ENCODE measurements at places on chromosomes 12 and 14.

DNA sequence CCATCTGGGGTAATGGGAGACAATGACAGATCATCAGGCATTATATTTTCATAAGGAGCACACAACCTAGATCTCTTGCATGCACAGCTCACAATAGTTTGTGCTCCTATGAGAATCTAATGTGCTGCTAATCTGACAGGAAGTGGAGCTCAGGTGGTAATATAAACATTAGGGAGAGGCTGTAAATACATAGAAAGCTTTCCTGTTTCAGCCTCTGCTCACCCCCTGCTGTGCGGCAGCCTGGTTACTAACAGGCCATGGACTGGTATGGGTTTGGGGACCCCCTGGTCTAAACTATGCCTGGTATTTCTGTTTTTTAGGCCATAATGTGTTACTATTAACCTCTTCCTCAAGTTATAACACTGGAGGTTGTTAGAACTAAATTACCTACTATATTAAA is 1373.7 kb downstream of the LRFN5 start:
- no peak for DNase-seq

DNA sequence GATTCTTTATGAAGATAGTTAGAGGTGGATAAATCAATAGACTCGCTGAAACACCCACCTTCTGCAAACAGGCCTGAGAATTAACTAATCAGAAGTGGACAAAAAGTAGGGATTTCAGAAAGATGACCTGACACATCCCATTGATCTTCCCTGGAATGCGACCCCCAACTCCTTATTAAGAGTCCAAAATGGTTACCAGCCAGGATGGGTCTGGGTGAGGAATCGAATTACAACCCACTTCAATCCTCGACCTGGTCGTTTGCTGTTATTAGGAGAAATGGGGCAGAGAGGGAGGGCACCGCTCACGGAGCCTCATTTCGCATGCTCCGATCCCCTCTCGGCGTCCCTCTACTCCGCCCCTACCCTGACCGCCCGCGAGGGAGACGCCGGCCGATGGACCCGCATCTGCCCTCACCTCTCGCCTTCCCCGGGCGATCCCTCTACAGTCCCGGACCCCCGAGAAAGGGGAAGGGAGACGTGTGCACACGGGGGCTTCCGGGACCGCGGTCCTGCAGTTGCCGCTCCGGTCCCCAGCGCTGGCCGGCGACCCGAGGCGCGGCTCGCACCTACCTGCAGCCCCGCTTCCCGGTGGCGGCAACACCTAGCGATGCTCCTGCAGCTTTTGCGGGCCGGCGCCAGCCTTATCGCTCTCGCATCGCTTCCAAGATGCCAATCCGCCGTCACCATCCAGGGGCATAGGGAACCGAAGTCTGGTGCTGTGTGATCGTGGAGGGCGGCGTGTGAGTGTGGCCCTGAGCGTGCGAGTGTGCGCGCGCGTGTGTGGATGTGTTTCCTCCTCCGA is 69.3 kb upstream of the USP15 start:
- no peak for DNase-seq

DNA sequence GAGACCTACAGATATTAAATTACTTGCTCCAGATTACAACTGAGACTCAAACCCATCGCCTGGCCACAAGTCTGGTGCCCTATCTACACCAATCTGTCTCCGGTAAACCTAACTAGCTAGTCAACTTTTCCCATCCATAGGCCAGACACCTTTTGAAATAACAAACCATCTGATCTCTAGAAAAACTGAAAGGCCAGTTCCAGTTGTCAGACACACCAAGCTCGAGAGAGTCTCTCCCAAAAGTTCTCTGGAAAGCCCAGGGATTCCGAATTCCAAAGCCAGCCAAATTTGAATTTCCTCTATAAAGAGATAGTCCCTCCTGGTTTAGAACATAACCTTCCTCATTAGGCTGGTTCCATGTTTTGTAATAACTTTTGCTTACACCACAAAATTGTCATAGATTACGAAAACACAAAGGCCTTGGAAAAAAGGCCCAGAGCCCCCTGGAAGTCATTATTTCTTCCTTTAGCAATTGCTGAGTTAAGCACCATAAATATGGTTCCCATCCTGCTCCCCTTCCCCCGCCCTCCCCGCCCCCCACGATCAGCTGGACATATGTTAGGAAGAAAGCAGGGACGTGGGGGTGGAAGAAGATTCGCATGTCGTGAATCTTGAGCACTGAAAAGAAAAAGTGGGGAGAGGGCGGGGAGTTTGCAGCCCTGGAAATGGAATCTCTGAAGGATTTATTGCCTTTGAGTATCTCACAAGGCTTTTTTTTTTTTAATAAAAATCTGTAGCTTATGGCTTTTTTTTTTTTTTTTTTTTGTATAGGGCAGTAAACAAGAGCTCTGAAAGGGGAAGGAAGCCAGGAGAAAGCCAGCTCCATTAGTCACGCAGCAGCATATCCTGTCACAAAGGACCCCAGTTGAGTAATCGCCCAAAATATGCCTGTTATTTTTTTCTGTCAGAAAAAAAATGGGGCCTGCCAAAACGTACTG is 110.4 kb downstream of the ZFP36L1 start:
- DNase-seq = no peak

- no peak for DNase-seq
Measured at GRCh38 chr14:72433511-72433910, 460.4 kb downstream of the DPF3 start.

DNA sequence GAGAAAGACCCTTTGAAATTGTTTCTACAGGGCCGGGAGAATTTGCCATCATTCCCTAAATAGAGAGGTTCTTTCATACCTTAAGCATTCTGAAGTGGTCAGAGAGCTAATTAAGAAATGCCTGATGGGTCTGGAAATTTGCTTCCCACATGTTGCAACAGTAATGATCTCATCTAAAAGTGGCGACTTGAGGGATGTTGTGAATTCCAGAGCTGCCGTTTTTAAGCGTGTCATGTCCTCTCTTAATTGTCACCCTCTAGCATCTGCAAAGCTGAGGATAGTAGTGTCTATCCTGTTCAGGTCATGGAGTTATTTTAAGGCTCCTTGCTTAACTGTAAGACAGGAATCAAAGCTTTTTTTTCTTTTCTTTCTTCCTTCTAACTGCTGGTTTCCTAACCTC is 60.4 kb downstream of the FOS start:
- DNase-seq = no peak

DNA sequence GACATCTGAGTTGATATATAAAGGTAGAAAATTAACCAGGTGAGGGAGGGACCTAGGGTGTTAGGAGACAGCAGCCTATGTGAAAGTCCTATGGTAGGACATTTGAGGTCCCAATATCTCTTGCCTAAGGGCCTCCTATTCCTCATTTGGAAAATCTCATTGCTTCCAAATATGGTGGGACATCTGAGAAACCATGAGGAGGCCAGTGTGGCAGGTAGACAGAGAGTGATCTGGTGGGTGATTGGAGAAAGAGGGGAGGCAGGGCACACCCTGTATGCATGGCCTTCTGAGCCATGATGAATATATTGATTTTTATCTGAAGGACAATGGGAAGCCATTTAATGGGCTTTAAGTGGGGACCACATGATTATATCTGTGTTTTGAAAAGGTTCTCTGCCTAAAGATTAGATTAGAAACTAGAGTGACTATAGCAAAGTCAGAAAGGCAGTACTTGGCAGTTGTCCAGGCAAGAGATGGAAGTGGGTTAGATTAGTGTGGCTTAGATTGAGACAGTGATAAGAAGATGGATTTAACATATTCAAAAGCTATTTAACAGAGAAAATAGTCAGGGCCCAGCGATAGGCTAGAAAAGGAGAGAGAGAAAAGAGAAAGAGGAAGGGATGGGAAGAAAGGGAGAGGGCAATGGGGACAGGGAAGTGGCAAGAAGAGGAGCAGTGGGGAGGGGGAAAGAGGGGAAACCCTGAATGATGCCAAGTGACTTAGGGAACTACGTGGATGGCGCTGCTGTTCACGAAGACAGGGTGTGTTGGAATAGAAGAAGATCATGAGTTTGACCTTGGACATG is 237.2 kb upstream of the SRRM4 start:
- no peak for DNase-seq

DNA sequence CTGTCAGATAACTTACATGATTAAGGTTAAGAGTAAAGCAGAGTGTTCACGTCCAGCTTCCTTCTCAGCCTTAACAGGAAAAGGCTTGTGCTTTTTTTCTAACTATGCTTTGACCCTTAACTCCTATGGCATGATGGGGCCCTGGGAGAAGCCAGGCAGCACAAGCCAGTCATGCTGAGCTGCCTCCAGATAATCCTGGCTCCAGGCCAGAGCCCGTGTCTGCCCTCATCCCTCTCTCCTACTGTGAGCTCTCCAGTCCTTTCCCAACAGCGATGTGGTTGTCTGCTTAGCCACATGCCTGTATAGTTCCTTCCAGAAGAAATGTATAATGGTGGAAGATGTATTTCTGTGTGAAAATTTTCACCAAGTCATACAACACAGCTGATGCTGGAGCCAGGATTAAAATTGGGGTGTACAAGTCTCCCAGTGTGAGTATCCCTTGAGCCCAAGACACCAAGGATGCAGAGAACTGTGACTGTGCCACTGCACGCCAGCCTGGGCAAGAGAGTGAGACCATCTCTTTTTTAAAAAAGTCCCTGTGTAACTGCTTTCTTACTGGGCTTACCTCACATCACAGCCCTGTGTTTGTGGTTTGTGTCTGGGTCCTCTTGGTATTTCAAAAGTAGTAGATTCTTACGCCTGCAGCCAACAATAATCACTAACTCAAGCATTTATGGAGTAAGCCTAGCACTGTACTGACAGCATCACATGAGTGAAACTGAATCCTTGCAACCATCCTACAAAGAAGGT is 7.9 kb upstream of the ITFG2 start:
- DNase-seq = no peak

DNA sequence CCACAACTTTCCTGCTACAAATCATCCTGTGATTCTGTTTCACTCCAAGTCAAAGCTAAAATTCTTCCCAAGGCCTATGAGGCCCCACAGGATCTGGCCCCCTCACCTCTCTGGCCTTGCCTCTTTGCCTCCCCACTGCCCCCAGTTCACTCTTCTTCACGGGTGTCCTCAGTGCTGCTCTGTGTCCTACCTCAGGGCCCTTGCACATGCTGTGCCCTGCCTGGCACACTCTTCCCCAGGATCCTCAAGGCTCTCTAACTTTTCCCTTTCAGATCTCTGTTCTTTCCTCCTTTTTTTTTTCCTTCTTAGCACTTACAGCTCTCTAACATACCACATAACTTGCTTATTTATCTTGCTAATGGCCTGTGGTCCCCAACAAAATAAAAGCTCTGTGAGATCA is 29.2 kb downstream of the RASAL1 start:
- no peak for DNase-seq
